Fibroblast of skin of right biceps (primary cell): ENCODE measurements at places on chromosomes 5 and 9.

DNA sequence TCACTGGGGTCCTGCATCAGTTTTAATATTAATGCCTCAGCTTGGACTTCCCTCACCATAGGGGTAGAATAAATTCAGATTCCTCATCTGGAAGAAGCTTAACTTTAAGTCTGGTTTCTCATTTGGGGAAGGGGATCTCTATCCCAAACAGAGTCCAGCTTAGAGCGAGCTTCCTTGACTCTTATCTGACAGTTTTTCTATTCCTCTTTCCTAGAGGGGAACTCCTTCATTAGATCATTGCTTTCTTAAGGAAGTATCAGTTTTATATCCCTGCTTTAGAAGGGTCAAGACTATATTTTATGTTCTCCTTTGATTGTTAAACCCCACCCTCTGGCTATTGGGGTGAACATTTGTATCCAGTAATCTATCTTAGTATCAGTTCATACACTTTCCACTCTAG is 24.2 kb upstream of the CDC42SE2 start:
- DNase-seq = no peak

- peak; percentile 37 for DNase-seq
Observed at GRCh38 chr9:91291866-91292265, 69.9 kb downstream of the AUH start.

DNA sequence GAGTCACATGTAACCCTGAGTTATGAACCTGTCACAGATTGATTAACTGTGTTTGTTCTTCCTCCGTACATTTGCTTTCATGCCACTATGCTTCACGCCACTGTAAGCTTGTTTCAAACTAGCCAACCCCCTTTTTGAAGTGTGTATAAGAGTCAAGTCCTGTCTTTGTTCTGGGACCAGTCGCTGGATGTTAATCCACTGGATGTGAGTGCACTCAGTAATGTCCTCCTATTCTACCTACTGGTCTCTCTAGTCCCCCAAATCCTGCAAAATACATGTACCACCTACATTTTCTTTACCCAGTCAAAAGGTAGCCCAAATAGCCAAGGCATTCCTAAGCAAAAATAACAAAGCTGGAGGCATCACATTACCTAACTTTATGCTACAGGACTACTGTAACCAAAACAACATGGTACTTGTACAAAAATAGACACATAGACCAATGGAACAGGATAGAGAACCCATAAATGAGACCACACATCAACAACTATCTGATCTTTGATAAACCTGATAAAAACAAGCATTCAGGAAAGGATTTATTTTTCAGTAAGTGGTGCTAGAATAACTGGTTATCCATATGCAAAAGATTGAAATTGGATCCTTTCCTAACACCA is 1139.1 kb upstream of the SEMA6A start:
- DNase-seq = no peak

- no peak for DNase-seq
Observed at GRCh38 chr5:19261879-19262278, 726.1 kb downstream of the CDH18 start.

GRCh38 chr5:147248561-147248960 is 13.7 kb downstream of the STK32A start:
- DNase-seq = no peak

DNA sequence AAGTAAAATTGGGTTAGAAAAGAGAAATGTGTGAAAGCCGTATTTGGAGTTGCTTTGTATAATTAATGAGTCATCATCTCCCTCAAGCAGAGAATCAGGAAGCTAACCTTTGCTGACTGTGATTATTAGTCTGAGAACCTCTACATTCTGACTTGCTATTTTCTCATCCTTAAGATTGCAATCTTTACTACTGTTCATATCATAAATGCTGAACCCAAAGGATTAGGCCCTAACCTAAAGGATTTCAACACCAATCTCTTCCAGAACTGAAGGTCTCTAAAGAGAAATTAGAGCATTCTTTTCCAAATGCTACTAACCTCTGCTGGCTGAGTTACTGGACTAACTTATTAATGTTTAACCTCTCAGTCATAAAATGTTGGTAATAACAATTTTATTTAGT is 538.1 kb upstream of the MEF2C start:
- peak; percentile 60 for DNase-seq

DNA sequence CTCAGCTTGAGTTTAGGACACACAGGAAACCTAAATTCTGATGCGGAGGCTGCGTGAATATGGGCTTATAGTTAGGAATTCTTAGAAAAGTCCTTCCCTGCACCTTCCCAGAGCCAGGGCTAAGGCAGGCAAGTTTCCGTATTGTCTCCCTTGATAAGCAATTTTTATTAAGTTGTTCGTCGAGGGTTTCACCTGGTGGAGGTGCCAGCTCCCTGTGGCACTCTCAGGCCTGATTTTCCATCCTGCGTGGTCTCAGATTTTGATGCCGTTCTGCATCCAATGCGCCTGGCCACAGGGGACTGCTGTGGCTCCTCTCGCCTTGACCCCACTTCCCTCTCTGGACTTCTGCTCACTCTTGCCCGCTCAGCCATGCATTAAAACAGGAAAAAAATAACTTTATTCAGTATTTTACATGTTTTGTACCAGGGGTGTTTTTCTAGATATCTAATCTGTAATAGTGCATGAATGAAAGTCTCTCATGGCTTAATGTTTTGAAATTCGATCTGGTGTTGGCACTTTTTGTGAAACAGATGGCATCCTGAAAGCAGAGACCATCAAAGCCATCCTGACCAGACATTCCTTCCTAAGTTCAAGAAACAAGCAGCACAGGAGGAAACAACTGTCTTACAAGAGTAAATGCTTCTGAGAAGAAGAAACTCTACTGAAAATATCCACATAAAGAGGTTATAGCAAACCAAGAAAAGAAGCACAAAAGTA is 50.7 kb downstream of the TRIP13 start:
- no peak for DNase-seq

DNA sequence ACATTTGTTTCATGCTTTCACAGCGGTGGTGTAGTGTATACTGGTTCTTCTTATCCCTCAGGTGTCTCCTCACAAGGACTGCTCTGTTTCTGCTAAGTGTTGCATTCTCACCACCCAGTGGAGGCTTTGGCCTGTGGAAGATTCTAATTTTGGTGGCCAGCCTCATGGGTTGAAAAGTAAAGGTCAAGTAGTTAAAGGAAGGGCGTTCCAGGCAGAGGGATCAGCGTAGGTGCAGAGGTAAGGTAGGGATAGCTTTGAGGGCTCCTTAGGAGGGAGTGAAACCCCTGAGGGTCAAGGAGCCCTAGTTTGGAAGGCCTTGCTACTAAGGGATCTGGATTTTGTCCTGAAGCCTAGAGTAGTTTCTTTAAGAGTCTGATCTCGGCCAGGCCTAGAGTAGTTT is 4.6 kb upstream of the RACK1 start:
- DNase-seq = no peak

DNA sequence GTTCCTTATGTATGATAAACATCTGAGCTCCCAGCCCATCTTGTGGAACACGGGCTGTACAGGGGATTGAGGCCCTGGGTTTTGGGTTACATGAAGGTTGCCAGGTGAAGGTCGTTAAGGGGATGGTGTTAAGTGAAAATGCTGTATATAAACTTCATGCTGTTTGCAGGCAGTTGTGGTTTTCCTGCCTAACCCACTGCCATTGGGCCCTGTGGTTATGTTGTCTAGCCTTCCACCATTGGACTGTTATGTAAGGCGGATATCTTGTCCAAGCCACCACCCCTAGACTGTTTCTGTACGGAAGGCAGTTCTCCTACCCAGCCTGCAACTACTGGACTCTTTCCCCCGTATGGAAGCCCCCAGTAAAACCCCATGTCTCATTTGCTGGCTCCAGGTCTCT is 246.1 kb downstream of the KIF4B start:
- no peak for DNase-seq

DNA sequence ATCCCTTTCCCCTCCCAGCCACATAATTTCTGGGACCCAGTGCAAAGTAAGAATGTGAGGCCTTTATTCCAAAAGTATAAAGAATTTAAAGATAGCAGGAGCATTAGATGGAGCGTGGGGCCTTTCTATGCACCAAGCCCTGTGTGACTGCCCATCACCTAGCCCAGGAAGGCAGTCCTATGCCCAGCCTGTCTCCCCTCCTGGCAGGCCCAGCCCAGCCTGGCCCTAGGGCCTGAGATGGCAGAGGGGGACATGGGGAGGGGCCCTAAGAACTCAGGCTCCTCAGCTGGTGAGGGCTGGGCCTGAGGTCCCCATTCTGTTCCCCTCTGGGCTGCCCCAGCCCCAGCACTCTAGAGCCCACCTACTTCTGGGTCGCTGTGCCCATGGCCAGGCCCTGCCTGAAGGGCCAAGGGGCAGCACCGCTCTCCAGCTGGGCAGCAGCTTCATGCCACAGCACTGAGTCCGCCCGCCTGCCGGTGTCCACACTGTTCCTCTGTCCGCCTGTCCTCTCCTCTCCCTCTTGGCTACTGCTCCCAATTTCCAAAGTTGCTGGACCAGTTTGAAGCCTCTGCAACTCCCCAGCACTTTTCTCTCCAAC is 995 bp upstream of the SLC23A1 start:
- no peak for DNase-seq

GRCh38 chr5:111984044-111984443 is 227.1 kb upstream of the NREP start:
- DNase-seq = peak; percentile 99
